HTR-8/SVneo (cell line): ENCODE measurements at places on chromosomes 16 and 17.

GRCh38 chr16:19785512-19786130 lies 67.5 kb downstream of the IQCK start:
- DNase-seq = no peak

- DNase-seq = no peak
These were observed 122.3 kb upstream of the LHX1 start for GRCh38 chr17:36814958-36815357.

- no peak for DNase-seq
These were observed 5.8 kb downstream of the GPT2 start for GRCh38 chr16:46889942-46890300.

DNA sequence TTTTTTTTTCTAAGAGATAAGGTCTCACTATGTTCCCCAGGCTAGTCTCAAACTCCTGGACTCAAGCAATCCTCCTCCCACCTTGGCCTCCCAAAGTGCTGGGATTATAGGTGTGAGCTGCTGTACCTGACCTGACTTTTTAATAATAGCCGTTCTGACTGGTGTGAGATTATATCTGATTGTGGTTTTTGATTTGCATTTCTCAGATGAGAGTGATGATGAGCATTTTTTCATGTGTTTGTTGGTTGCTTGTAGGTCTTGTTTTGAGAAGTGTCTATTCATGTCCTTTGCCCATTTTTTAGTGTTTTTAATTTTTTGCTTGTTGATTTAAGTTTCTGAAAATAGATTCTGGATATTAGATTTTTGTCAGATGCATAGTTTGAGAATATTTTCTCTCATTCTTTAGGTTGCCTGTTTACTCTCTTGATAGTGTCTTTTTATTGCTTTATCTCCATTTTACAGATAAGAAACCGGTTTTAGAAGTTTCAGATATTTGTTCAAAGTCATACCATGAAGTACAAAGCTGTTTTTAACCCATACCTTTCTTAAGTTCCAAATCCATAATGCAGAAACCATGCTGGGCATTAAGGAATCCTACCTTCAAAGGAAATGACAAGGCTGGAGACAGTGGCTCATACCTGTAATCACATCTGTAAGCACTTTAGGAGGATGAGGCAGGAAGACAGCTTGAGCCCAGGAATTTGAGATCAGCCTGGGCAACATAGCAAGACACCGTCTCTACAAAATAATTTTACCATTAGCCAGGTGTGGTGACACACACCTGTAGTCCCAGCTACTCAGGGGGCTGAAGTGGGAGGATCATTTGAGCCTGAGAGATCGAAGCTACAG lies 168.4 kb upstream of the TBX2 start:
- no peak for DNase-seq

DNA sequence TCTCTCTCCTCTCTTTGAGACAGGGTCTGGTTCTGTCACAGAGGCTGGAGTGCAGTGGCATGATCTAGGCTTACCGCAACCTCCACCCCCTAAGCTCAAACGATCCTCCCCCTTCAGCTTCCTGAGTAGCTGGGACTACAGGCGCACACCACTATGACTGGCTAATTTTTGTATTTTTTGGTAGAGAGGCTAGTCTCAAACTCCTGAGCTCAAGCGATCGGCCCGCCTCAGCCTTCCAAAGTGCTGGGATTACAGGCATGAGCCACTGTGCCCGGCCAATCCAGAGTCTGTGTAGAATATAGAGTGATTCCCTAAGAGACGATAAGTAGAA lies 65.8 kb upstream of the RPH3AL start:
- DNase-seq = no peak

DNA sequence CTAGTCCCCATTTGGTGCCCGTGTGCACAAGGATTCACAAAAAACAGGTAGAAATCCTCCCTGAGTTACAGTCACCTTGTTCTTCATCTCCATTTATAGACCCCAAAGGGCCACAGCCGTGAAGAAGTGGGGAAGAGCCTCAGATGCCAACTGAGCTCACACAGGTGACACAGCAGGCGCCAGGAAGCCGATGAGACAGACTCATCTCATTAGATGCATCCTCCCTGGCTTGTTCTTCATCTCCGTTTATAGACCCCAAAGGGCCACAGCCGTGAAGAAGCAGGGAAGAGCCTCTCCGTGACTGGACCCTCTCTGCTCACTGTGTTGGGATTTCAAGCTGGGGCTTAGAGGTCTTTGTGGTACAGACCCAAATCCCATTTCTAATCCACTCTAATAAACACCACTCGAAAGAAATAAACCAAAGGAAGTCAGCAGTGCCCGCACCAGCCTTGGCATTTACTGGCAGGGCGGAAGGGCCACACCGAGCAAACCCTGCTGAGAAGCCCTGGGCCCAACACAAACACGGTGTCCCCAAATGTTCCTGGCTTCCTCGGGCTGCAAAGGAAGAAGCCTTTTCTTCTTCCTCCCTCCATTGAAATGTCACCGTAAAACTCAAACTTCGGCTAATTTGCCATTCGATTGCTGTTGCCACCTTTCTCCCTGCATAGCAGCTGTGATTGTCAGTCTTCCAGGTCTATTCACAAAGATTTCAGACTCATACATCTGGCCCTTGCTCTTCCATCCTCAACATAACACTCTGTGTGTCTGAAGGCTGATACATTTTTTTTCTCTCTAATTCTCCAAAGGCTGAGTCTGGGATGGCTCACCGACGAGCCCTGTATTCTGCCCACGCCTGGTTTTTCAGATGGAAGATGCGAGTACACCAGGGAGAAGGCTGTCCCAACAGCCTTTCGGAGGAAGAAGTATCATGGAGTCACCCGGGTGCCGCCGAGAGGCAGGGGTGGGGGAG lies 44.9 kb upstream of the DOC2B start:
- DNase-seq = no peak

GRCh38 chr17:55622547-55622946 lies 100.1 kb downstream of the TMEM100 start:
- no peak for DNase-seq
